Activated naive CD4-positive, alpha-beta T cell (primary cell): ENCODE measurements at places on chromosomes 5 and 9.

DNA sequence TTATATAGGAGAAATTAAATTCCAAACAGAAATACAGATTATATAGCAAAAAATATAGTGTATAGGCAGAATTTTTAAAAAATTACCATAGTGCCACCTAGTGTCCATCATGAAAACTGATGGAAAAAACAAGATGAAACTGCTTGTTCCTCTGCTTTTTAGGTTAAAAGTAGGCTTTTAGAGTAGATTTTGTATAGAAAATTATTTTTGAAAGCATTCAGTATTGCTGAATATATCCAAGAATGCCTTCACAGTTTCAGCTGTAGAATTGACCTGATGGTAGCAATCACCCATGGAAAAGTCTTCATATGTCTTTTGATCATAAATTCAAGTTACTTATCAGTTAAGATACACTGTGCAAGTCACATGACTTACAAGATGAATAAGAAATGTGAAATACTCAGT lies 19.7 kb downstream of the RIOK2 start:
- no peak for DNase-seq

- DNase-seq, result no peak
Measured at GRCh38 chr9:79195879-79196278, 375.9 kb upstream of the TLE4 start.

- DNase-seq, result no peak
Measured at GRCh38 chr5:155259648-155260047, 246.1 kb downstream of the KIF4B start.

- no peak for DNase-seq
Measured at GRCh38 chr5:180908998-180909731, 10.2 kb downstream of the BTNL8 start.

DNA sequence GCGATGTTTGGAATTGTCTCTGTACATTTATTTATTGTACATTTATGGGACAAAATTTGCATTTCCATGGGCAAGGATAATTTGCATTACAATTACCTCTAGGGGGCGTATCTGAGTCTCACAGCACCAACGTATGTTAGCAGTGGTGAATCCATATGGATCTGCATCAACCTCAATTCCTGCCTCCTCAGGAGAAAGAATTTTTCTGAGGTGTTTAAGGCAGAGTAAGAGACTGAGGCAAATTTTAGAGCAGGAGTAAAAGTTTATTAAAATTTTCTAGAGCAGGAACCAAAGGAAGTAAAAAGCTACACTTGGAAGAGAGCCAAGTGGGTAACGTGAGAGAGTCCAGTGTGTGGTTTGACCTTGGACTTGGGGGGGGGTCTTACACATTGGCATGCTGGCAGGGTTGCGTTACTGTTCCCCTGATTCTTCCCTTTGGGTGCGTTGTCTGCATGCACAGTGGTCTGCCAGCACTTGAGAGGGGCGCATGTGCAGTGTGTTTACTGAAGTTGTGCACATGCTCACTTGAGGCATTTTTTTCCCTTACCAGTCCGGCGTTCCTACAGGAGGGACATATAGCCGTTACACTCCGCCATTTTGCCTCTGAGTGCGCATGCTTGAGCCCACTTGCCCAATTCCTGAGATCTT lies 21.0 kb upstream of the RAB14 start:
- no peak for DNase-seq

DNA sequence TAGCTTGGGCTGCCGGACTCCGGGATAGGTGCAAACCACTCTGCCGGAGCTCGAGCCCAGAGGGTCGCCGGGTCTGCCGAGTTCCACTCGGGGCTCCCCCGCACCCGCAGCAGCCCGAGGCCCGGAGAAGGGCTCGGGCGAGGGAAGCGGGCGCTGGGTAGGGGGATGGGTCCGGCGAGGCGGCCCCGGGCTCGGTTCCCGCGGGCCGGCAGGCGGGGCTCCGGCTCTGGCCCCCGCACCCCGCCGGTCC lies 507 bp downstream of the RICTOR start:
- no peak for DNase-seq
